ENCODE measurements at places on chromosomes 3 and 15.

DNA sequence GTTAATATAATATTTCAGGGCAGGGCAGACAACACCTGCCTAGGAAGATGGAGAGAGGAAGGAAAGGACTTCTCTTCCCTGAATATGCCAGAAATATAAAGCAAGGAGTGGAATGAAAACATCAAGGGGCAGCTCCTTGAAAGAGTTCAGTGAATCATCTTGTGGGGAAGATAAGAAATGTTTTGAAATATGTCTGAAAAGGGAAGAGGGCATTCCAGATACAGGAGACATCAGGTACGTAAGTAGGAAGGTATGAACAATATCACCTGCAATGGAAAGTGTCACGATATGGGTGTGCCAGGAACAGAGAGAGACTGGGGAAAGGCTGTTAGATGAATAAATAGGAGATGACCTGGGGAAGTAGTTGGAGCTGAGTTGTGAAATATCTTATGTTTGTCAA lies 75.8 kb upstream of the WDR72 start:
- DNase-seq = no peak

- no peak for DNase-seq
These were observed 24.3 kb downstream of the MTHFS start for GRCh38 chr15:79872358-79873017.

DNA sequence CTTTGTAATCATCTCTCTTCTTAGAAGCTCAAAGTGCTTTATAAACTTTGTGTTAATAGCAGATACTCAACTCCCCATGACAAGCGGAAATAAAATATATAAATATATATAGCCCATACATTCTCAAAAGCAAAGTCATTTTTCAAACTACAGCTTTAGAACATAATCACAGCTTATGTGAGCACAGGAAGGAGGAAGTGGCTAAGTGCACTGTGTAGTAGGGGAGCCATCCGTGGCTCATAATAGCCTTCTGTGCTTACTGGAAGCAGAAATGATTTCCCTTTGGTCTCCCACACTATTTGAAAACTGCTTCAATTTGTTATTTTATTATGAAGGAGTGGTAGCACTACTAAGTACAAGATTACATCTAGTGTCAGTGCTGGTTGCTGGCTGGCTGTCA lies 151.4 kb upstream of the ARL6 start:
- no peak for DNase-seq

- no peak for DNase-seq
These were observed 3.7 kb downstream of the MELTF start for GRCh38 chr3:197025736-197026480.
